ENCODE measurements at places on chromosomes 12 and 14. TPM values are rescaled to one million over a fixed set of nuclear protein-coding genes. Genes with fewer than 3 reads are reported as not detected.

Gene CCDC60
- not detected for total RNA-seq

Gene GSC
- 0.39 TPM for total RNA-seq

Gene BICDL1
- 4.9 TPM for total RNA-seq

Gene EPYC
- not detected for total RNA-seq

Gene RNASE1
- not detected for total RNA-seq

Gene ASB2
- total RNA-seq = 0.67 TPM

Gene AKAP5
- 0.46 TPM for total RNA-seq

Gene HOXC12
- total RNA-seq = not detected

Gene NXPH4
- total RNA-seq = 5.2 TPM

Gene CEBPE
- total RNA-seq = not detected

Gene CLEC6A
- total RNA-seq = not detected

Gene HHIPL1
- total RNA-seq = 0.16 TPM

Measured in A549 treated with Mapracorat at 1 μM for 4 hours (cell line).